ENCODE measurements at places on chromosomes 7 and 10.

GRCh38 chr7:2224491-2224928 lies 8.2 kb downstream of the MAD1L1 start:
- no peak for DNase-seq

DNA sequence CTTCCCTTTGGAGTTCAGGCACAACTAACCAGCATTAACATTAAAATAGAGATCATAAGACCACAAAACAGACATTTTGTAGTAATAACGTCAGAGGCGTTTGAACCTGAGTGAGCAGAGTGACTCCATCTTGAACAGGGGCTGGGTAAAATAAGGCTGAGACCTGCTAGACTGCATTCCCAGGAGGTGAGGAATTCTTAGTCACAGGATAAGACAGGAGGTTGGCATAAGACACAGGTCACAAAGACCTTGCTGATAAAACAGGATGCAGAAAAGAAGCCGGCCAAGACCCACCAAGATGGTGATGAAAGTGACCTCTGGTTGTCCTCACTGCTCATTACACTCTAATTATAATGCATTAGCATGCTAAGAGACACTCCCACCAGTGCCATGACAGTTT lies 493.2 kb upstream of the AUTS2 start:
- DNase-seq, result no peak

- no peak for DNase-seq
These were observed at the start of gene EGR2 for GRCh38 chr10:62816331-62817120. Gene EGR2 (minus strand): TSS chr10:62816366. CDS start chr10:62816029, 337 bp downstream.

DNA sequence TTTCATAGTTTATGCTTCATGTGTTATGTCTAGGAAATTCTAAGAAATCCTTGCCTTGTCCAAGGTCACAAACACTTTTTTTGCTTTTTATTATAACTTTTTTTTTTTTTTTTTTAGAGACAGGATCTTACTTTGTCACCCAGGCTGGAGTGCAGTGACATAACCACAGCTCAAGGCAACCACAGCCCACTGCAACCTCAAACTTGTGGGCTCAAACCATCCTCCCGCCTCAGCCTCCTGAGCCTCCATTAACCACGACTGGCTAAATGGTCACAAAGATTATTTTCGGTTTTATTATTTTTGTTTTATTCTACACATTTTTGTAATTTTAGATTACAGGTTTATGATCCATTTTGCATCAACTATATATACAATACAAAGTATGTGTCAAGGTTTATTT lies 7.1 kb upstream of the FAM204A start:
- no peak for DNase-seq

DNA sequence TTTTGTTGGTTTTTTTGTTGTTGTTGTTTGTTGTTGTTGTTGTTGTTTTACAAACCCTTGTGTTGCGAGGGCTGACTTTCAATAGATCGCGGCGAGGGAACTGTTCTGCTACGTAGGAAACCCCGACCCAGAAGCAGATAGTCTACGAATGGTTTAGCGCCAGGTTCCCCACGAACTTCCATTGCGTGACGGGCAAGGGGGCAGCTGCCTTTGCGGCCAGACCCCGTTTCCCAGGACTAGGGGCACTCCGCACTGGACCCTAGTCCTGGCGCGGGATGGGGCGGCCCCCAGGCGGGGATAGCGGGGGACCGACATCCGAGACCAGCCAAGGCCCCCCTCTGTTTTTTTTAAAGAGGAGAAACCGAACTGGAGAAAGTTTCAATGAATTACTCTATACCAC lies 119.6 kb downstream of the LRRTM3 start:
- no peak for DNase-seq

GRCh38 chr7:115533785-115534184 lies 496.8 kb downstream of the TFEC start:
- no peak for DNase-seq

DNA sequence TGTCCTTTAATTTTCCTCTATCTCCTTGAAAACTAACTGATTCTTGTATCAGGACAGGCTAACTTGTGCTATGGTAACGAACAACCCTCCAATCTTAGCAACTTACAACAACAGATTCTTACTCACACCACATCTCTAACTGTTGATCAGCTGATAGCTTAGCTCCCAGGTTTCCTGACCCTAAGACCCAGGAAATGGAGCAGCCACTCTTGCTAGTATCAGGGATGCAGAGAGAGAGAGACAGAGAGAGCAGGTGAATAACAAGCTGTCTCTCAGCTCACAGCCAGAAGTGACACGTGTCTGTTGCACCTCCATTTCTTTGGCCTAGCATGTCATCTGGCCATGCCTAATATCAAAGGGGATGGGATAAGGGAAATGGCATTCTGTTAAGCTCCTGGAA lies 1289.0 kb upstream of the AUTS2 start:
- no peak for DNase-seq

DNA sequence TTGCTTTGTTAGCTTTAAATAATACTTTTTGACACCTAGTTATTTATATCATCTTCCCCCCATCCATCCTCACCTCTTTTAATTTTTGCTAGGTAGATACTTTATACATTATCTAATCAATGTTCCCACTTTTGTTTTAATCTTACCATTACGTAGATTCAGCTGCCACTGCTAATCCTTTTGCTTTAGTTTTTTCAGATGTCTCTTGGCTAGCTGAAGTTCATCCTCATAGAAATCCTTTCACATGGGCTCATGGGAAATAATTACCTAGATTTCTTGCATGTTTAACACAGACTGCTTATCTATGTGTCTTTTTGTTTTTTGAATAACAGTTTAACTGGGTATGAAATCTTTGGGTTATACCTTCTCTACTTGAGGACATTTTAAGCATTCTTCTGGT lies 60.1 kb downstream of the ZNRF2 start:
- DNase-seq, result no peak

GRCh38 chr7:24381894-24382505 lies 98.0 kb downstream of the NPY start:
- no peak for DNase-seq

- no peak for DNase-seq
These were observed 70.1 kb downstream of the ELFN1 start for GRCh38 chr7:1740214-1740613.

GRCh38 chr7:4203626-4204512 lies 478.2 kb upstream of the FOXK1 start:
- no peak for DNase-seq

GRCh38 chr7:12111422-12112405 lies 99.4 kb upstream of the TMEM106B start:
- DNase-seq, result no peak

DNA sequence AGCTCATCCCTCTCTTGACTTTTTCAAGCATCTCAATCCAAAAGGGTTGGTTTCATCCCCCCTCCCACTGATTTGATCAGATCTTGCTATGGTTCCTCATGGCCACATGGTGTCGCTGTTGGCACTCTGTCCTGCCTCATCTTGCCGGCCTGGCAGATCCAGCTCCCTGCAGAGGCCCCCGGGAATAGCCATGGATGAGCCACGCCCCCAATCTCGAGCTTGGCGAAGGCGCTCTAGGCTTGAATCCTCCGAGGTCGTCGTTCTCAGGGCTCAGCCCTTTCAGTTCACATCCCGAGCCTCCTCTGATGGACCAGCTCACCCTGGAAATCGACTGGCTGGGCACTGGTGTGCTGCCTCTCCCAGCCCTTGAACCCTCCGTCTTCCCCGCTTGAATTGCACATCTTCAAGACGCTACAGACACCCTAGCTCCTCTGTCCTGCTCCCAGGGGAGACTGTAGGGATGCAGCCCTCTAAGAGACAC lies 628.7 kb downstream of the TYW1 start:
- DNase-seq, result no peak

- no peak for DNase-seq
These were observed 1127.7 kb upstream of the LRRTM3 start for GRCh38 chr10:65798133-65798532.

GRCh38 chr7:45482451-45482850 lies 91.7 kb upstream of the ADCY1 start:
- no peak for DNase-seq

GRCh38 chr7:124130-124949 lies 68.0 kb upstream of the FAM20C start:
- no peak for DNase-seq

- DNase-seq, result no peak
These were observed 13.9 kb downstream of the TSPAN14 start for GRCh38 chr10:80468002-80468401.

DNA sequence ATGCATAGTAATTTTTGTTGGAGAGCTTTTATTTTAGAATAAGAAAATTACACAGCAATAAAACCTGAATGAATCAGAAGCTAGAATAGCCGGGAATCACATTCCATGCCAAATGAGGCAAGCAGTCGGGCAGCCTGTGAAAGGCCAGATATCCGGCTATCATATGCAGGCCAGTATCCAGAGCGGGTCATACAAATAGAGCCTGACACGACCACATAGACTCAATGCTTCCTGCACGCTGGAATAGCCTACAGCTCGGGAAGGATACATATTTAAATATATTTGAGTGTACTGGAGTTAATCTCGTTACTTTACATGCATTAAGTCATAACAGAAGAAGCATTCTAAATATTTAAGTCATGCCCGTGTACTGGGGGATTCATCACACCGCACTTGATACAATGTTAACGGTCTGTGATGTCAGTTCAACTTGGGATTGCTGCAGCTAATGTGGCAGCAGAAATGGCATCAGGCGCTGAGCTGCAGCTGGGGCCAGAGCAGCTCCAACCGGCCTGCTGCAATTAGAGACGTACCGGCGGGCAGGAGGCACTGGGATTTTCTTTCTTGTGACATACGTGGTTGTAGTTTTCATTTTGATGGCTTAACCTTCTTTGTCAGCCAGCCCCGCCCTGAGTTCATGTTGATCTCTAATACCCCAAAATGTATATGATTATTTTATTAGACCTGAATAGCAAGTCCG lies 112.0 kb downstream of the EBF3 start:
- no peak for DNase-seq

- no peak for DNase-seq
These were observed 40.1 kb upstream of the SLC29A3 start for GRCh38 chr10:71278691-71279588.

- no peak for DNase-seq
These were observed 804.3 kb upstream of the COBL start for GRCh38 chr7:52120912-52121311.

DNA sequence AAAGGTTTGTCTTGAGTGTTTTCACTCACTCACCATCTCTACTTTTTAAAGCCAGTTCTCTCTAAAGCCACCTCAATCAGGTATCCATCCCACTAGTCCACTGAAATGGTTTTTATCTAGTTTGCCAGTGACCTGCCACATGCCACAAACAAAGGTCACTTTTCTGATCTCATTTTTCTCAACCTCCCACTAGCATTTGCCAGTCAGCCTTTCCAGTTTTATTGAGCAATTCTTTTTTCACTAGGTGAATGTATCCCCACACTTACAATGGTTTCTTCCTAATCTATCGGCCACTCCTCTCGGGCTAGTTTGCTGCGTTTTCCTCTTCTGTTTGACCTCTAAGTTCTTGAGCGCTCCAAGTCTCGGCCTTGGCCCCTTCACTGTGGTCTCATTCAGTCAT lies 44.9 kb upstream of the ARL4A start:
- no peak for DNase-seq

DNA sequence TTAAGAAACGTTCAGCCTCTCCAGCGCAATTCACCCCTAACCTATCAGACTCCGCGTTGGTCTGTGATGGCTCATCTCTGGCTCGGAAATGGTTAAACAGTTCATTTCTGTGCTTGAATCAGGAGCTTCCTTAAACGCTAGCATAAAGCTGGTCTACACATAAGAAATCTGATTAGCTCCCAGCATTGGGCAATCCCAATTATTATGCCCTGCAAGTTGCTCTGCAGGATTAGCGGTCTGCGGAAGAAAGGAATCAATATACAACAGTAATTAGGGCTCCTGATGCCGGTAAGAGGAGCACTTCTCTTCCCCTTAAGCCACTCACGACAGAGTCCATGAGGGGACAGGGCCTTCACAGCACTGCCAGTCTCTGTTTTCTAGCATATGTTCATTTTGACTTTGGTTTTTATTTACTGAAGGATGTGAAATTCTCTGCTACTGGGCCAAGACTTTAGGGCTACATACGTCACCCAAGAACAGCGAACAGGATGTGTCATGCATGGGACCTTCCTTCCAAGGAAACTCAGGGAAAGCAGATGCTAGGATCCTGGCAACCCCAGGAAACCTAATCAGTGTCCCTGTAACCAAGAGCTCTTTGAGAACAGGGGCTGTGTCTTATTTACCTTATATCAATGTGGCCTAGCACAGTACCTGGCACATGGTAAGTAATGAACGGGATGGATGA lies 324.4 kb downstream of the KCNMA1 start:
- no peak for DNase-seq

DNA sequence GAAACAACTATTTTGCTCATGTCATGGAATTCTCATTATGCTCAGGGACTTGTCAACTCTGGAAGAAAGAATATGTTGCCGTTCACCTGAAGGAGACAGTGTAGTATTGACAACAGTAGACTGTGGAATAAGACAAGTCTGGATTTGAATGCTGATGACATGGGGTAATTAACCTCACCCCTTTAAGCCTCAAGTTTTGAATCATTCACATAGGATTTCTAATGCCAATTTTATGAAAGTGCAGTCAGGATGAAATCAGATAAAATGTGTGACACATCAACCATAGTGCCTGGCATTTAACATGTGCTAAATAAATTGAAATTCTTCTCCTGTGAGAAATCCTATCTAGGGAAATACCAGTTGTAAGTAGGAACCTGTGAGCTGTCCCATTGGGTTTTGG lies 305.8 kb downstream of the KIF20B start:
- peak; percentile 53 for DNase-seq

DNA sequence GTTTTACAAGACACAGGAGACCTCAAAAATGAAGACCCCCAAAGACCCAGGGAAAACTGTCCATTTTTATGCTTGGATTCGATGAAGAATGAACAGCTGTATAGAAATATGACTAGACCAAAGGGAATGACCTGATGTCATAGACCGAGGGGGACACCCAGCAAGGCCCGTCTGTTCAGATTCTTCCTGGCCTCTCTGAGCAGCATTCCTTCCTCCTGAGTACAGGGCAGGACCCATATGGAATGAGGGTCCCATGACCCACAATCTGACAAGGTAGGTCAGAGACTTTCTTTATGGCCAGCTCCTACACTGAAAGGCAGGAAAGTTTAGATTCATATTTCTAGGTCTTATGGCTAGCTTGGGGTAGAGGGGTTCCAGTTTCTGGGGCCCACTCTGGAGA lies 356.0 kb downstream of the GATA3 start:
- DNase-seq, result no peak

GRCh38 chr10:25425776-25426175 lies 251.0 kb downstream of the GPR158 start:
- no peak for DNase-seq

GRCh38 chr7:88357294-88357693 lies 50.6 kb upstream of the STEAP4 start:
- no peak for DNase-seq

- no peak for DNase-seq
These were observed 14.8 kb upstream of the ZC3HAV1 start for GRCh38 chr7:139124084-139124914.

DNA sequence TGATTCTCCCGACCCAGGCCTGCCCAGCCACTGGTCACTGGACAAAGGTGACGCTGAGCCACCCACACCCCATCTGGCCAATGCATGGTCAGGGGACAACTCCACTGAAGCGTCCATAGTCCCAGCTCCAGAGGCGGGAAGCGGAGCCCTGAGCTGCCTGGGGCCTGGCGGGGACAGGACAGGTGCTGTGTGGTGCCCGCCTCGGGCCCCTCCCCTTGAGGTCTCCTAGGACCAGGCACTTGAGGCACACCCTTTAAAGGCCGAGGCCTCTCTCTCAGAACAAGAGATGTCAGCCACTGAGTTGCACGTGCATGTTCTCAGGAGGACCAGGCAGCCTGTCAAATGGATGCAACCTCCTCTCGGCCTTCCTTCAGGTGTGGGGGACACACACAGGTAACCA lies 52.5 kb upstream of the PPP2R2D start:
- DNase-seq, result no peak
